Right lobe of liver (tissue), 6 donors: ENCODE measurements at places on chromosomes 7 and 10. TPM values are rescaled to one million over a fixed set of nuclear protein-coding genes. Genes with fewer than 3 reads are reported as not detected.

The CLCN1 gene
- total RNA-seq: not detected

The HMX2 gene
- not detected for total RNA-seq

The TACC2 gene
- 17.4 TPM for total RNA-seq

The NPFFR1 gene
- not detected for total RNA-seq

The PIP gene
- total RNA-seq: not detected

The MSS51 gene
- total RNA-seq: 0.64 TPM

The UROS gene
- 52.5 TPM for total RNA-seq

The CCDC7 gene
- 5.9 TPM for total RNA-seq

The PRPS1L1 gene
- total RNA-seq: not detected

The LRIT1 gene
- not detected for total RNA-seq

The ACBD7 gene
- total RNA-seq: not detected

The NPY gene
- total RNA-seq: not detected

The TUBAL3 gene
- total RNA-seq: not detected

The ADARB2 gene
- total RNA-seq: 0.32 TPM

The WDR11 gene
- total RNA-seq: 20.1 TPM

The CROT gene
- 16.4 TPM for total RNA-seq

The EN2 gene
- not detected for total RNA-seq

The NEUROG3 gene
- total RNA-seq: not detected

The APBB1IP gene
- 13.9 TPM for total RNA-seq

The CCZ1B gene
- 12.2 TPM for total RNA-seq
